ENCODE measurements at places on chromosomes 3 and 15.

- DNase-seq: no peak
Measured at GRCh38 chr3:186025161-186025560, 83.7 kb downstream of the ETV5 start.

GRCh38 chr15:41292521-41292920 lies 39.9 kb downstream of the OIP5 start:
- no peak for DNase-seq

DNA sequence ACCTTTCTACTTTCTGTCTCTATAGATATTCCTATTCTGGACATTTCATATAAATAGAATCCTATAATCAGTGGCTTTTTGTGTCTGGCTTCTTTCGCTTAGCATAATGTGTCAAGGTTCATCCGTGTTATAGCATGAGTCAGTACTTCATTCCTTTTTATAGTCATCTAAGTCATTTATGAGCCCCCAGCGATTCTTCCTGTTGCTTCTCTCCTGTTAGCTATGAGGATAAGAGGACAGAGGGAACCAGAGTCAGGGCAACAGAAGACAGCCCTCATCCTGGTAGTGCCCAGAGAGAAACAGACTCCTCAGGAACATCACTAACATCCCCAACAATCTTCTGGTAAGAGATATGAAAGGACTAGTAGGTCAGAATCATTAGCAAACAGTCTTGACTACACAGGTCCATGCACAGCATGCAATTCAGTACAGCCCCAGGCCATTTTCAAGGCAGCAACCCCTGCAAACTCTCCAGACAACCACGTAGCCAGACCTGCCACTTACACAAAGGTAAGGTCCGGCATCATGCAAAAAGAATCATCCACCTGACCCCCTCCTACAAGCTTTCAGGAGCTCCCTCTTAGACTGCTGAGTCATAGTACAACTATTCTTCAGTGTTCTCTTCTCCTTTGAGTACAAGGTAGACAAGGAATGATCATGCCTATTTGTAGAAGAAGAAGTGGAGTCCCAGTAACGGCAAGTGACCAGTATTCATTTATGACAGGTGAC lies 91.5 kb downstream of the MYLK start:
- DNase-seq: no peak

DNA sequence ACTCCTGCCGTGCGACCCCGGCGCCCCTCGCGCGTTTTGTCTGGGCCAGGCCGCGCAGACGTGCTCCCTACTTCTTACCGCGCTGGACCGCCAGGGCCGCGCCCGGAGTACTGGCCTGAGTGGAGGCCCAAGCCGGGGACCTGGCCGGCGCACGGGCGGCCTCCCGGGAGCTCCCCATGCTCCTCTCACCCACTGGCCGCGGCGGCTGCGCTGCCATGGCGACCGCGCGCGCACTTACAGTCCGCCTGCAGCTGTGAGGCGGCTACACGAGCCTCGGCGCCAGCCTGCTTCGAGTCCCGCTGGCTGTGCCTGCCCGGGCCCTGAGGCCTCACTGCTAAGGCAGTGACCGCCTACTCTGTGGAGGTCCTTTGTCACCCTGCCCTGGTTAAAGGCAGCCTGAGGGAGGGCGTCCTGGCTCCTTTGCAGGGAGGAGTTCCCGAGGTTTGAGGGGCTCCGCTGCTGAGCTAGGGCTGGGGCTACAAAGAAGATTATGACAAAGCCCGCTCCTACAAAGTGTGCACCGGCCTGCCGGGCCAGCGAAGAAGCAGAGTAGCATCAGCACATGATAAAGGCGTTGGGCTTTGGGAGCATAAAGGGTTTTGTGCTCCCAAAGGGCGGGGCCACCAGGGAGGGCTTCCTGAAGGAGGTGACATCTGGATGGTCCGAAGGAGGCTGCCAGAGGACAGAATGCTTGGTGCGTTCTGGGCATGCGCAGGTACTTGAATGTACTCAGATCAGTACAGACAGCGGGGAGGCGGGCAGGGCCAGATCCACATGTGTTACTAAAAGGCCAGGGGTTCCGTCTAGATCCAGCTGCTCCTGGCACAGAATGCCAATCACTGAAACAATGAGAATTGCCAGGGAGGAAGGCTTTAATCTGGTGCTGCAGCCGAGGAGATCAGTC lies at the start of the genes LRRC34 and LRRIQ4:
LRRC34 (minus strand) TSS at position 573 of the 904 bp plus-strand sequence; CDS start at position 217, 356 bp downstream.
LRRIQ4 (plus strand) TSS at position 539 of the 904 bp plus-strand sequence. CDS start 9,052 bp downstream, outside the sequence.
- DNase-seq: peak; percentile 41

DNA sequence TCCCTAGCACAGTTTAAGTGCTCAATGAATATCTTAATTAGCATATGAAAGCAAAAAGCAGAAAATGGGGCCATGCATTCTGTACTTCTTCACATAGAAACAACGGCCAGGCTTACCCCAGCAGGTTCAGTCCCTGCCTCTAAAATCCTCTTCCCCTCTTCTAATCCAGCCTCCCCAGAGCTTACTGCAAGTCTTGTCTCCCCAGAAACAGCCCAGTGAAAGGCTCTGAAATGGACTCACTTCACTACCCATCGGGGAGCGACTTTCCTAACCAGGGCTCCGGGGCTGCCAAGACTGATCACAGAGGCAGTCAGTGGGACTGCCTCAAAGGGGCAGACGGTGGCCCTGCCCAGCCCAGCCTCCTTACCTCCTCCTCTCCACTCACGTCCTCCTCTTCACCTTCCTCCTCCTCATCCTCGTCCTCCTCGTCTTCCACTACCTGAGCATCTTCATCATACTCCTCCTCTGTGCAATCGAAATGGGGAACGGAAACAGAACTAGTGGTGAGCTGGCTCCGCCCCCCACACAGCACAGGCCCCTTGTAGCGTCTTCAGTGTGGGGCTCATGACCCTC lies 38.0 kb downstream of the ANP32A start:
- no peak for DNase-seq

GRCh38 chr15:42031198-42031915 lies 10.5 kb upstream of the PLA2G4E start:
- DNase-seq: no peak

DNA sequence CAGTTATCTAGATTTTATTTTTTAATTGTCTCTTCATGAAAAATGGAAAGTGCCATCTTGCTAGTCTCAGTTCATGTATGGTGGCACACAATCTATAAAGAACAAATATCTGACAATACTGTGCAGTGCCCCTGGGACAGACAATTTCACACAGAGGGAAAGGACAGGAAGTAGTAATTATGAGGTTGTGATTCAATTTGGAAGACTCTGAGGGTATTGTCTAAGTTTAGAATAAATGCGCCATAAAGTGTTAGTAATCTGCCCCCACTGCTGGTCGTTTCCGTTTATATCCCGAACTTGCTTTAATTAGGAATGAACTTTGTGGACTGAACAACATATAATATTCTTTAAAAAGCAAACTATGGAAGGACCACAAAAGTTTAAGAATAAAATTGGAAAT lies 196.4 kb upstream of the SLC24A5 start:
- no peak for DNase-seq

- DNase-seq: no peak
Measured at GRCh38 chr3:141942006-141942405, 65.6 kb downstream of the ATP1B3 start.

DNA sequence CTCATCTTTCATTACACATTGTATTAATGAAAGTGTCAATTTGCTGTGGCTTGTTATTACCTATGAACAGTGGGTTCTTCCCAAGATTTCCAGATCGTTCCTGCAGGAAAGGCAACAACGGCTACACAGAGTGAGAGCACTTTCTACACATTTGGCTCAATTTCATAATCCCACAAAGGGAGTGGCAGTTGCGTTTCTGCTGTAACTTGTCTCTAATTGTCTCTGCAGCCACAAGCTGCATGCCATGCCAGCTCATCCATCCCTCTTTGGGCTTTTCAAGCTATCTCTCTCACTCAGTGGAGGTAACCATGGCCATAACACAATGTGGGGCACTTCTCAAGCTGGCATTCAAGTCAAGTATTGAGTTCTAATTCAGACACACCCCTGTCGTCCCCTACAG lies 27.7 kb upstream of the CPNE4 start:
- no peak for DNase-seq

DNA sequence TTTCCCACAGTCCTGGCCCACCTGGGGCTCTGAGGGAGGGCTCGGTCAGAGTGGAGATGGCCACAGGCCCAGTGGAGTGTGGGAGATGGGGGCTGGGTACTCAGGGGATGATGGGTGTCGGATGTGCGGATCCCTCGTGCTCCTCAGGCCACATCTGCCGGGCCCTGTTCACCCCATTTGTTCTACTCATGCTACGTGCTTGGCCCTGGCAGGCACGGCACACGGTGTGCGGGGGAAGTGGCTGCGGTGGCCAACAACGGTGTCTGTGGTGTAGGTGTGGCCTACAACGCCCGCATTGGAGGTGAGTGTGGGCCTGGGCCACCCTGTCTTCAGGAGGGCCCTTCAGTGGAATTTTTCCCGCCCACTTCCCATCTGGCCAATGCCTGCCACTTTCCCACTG lies 7.0 kb upstream of the FES start:
- DNase-seq: no peak

GRCh38 chr3:149902498-149903139 lies 68.1 kb downstream of the PFN2 start:
- DNase-seq: no peak

DNA sequence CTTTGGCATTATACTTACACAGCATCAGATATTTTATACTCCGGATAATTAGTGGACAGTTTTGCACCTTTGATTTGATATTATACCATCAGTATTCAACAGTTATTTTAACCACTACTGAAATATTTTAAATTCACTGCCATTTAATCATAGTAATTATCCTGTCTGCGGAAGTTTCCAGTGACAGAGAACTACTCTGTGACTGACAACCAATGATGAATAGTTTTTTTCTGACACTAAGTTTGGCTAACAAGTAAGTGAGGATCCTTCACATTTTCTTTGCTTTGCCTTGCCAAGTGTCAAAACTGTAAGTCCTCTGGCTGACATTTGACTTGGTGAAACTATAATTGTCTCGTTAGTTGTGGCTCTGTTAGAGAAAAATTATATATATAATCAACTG lies 30.5 kb upstream of the GOLGA8B start:
- DNase-seq: no peak

DNA sequence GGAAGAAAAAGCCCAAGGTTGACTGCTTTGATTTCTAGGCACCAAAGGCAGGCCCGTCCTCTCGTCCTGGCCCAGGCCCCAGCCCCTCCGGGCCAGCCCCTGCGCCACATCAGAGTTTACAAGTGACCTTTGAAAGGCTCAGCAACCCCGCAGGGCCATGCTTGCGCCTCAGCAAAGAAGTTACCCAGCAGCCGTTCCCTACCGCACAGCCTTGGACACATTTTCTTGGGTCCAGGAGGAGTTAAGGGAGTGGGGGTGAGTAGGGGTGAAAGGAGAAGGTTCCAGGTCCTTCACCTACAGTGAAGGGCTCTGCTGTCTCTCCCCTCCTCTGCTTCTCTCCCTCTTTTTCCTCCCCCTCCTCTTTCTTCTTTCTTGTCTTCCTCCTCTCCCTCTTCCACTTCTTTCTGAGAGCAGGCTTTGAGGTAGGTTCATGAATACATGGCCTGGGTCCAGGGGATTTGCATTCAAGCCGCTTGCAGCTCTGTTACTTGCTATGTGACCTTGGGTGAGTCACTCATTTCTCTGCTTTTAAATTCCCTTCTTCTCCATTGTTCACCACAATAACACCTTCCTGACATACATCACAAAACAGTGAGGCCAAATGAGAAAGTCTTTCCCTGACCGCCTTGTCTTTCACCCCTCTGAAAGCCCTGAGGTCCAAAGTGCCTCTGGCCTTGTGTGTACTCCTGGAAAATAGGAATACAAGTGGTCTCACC lies 223.3 kb upstream of the TPRG1 start:
- DNase-seq: peak; percentile 55

Data from nucleus accumbens (tissue), 56 donors.